Inflammatory macrophage treated with lipopolysaccharide for 1 hour (primary cell): ENCODE measurements at places on chromosomes 2 and 18.

- DNase-seq = peak; percentile 82
These were observed 49.4 kb downstream of the AOX1 start for GRCh38 chr2:200635251-200635650.

GRCh38 chr2:31957354-31958139 lies 53.3 kb downstream of the MEMO1 start:
- no peak for DNase-seq

DNA sequence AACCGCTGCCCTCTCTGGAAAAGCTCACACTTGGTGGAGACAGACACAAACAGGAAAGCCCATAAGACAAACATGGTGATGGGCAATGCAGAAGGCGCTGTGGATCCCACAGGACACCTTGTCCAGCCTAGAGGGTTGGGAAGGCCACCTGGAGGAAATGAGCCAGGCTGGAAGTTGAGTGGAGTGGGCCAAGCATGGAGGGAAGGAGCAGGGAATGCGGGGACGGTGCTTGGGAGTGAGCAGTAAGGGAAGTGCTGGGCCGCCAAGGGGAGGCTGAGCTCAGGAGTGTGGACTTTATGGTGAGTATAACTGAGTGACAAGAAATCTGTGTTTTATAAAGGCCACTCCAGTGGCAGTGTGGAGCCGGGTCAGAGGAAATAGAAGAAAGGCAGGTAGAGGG lies 2.8 kb upstream of the GRHL1 start:
- no peak for DNase-seq

GRCh38 chr2:120794716-120795115 lies 59.0 kb downstream of the GLI2 start:
- no peak for DNase-seq

DNA sequence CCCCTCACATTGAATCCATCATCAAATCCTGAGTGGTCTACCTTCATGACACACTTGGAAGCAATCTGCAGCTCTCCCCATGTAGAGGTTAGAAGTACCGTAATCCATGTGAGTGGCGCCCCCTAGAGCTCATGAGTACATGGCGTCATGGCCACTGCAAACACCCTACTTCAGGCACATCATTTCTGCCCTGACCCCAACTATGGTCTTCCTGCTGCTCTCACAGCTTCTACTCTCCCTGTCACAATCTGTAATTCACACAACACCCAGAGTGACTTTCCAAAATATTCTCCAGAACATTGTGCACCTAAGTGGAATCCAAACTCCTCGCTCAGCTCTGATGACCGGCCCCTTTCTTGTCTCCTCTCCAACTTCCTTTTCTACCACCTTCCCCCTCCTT lies 141.9 kb downstream of the ANKRD44 start:
- DNase-seq = peak; percentile 89

GRCh38 chr2:33073018-33073417 lies 126.3 kb downstream of the LTBP1 start:
- DNase-seq = no peak
